ENCODE measurements at places on chromosomes 4 and X.

DNA sequence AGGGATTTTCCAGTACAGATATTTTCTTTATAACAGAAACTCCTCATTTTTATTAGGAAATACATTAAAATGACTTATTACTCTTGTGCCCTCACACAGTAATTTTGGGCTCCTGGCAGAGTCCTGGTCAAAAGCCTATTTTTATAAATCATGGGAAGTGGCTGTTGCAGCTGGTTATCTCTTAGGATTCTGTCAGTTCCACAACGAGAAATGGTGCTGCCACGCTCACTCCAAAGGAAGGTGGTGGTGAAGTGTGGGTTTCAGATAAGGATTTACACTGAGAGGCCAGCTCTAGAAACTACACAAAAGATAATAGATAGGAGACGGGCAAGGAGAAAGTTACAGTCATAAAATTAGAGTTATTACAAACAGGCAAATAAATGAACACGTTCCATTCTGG is 159.2 kb upstream of the FAM241A start:
- DNase-seq: no peak

- no peak for DNase-seq
Observed at GRCh38 chrX:103726477-103726876, 15.8 kb downstream of the TMEM31 start.

DNA sequence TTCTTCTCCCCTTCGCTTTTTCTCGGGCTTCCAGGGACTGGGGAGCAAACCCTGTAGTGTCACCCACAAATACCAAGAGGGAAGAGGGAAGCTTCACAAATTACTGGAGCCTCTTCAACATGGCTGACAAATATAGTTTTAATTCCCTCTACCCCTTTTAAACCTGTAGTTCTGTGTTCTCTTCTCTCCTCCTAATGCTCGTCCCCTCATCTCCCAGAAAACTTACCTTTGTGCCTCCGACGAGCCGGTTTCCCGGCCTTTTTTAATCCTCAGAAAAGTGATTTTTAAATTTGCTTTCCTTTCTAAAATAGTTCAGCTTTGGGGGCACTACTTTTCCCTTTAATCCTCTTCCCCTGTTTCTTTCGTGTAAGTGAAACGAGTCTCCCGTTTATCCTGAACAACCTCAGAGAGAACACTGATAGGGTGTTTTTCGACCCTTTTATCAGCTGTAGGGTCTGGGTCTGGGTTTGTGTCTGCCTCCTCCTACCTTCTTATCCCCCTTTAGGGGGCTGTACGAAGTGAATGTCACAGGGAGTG is 408 bp downstream of the TET2 start:
- no peak for DNase-seq

- DNase-seq: no peak
Observed at GRCh38 chr4:26034849-26035248, 120.8 kb downstream of the SMIM20 start.

GRCh38 chr4:126757219-126757618 is 875.5 kb upstream of the INTU start:
- no peak for DNase-seq

All from fibroblast of skin of left biceps (primary cell).